ENCODE measurements at places on chromosomes 13 and 19.

DNA sequence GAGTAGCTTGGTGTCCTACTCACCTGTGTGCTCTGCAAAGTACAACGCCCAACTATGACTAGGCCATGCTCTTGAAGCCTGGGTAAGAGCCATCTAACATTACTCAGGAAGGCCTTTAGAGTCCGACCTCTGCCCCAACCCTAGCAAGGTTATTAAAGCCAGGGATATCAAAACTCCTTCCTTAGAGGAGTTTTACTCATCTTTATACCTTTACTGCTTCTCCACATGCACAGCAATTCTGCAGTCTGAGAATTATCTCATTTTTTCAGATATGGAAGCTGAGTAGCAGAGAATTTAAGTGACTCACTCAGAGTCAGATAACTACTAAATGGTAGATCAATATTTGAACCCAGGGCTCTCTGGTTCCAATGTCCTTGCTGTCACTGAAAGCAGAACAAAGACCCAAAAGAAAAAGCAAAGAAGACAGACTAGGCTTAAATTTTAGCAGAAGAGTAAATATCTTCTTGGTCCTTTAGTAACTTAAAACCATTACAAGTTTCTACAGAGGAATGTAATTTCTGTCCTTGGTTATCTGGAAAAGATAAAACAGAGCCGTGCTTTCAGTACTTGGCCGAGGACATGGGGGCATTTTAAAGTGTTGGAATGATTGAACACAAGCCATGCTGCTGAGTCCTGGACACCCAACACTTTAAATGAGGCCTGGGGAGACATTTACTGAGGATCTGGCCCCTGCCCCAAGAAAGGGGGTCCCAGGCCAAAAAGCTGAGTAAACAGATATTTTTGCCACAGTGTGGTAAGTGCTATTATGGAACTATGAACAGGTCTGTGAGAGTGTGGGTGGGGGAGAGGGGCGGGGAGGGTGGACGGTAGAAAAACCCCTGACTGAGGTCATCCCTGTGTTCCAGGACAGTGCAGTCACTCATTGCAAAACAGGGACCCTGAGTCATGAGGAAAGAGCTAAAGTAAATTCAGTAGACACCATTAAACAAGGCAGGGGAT is 18.4 kb upstream of the KPNA3 start:
- no peak for DNase-seq

DNA sequence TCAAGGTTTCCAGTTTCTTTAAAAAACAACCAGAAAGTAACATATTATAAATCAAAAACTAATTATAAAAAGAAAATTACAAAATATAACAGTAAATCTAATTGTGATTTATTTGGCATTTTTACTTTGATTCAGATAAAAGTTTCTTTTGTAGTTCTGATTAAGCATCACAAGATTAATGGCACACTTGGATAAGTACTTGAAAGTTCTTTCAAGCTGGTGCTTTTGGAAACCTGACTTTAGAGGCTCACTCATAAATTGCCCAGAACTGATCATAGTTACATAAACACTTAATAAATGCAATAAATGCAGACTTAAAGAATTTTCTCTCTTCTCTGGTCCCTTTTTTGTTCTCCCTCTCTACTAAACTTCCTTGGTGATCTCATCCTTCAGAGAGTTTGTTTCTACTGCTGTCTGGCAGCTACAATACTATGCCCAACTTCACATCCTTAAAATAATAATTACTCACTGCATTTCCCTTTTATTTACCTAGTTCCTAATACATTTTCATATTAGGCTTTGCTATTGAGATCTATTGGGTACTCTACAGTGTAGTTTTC is 1417.0 kb downstream of the EFNB2 start:
- no peak for DNase-seq

DNA sequence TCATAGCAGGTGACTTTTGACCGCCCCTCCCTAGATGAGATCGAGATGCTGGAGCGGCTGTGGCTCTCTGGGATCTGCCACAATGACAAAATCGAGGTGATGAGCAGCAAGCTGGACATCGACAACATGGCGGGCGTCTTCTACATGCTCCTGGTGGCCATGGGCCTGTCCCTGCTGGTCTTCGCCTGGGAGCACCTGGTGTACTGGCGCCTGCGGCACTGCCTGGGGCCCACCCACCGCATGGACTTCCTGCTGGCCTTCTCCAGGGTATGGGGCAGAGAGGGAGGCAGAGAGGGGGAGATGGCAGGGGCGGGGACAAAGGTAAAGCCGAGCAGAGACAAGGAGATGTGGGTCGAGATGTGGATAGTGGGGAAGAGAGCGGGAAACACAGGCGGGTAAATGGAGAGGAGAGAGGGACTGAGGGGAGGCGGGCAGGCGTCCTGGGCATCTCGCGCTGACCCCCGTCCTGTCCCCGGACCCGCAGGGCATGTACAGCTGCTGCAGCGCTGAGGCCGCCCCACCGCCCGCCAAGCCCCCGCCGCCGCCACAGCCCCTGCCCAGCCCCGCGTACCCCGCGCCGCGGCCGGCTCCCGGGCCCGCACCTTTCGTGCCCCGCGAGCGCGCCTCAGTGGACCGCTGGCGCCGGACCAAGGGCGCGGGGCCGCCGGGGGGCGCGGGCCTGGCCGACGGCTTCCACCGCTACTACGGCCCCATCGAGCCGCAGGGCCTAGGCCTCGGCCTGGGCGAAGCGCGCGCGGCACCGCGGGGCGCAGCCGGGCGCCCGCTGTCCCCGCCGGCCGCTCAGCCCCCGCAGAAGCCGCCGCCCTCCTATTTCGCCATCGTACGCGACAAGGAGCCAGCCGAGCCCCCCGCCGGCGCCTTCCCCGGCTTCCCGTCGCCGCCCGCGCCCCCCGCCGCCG is 3.4 kb upstream of the GRWD1 start:
- no peak for DNase-seq

GRCh38 chr13:68359105-68359504 is 1129.0 kb upstream of the PCDH9 start:
- DNase-seq, result no peak

- DNase-seq, result no peak
These were observed 369.5 kb downstream of the KCNRG start for GRCh38 chr13:50384724-50385123.

- DNase-seq, result no peak
These were observed 46.3 kb upstream of the ZNF728 start for GRCh38 chr19:23049256-23049655.

GRCh38 chr13:65826657-65827056 is 1403.5 kb downstream of the PCDH9 start:
- no peak for DNase-seq

GRCh38 chr13:32267836-32268439 is 47.2 kb downstream of the ZAR1L start:
- peak; percentile 44 for DNase-seq

GRCh38 chr13:26502826-26503225 is 54.7 kb upstream of the WASF3 start:
- DNase-seq, result no peak

DNA sequence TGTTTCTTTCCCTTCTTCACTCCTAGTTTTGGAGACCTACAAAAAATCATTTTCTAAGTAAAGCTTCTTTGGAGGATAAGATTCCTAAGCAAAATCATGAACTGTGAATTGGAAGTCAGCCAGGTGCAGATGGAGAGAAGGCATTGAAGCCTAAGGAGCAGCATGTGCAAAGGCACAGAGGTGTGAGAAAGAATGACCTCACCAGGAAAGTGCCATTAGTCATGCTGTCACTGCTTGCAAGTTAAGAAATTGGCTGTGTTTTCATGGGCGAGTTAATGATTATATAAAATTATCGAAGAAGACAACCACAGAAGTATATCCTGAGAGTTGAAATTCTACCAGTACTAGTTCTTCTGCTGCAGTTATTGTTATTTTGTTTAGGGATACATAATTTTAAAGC is 80.3 kb upstream of the KLHL1 start:
- no peak for DNase-seq

DNA sequence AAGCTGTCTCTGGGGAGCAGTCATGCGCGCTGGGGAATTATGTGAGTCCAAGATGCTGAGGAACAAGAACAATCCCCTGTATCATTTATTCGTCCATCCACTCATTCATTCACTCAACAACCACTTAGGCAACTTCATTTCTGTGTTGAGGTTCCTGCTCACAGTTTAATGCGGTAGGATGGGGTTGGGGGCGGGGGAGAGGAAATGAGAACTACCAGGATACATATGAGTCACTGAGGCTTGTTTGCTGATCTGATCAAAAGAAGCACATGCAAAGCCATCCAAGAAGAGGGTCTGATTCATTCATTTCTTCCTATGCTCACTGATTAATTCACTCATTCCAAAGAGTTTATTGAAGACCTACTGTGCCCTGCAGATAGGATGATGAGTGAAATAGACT is 20.9 kb downstream of the ZNF536 start:
- no peak for DNase-seq

- no peak for DNase-seq
These were observed 350.6 kb downstream of the LIG4 start for GRCh38 chr13:107864543-107865317.

GRCh38 chr13:50898338-50898737 is 11.3 kb upstream of the RNASEH2B start:
- DNase-seq, result no peak

DNA sequence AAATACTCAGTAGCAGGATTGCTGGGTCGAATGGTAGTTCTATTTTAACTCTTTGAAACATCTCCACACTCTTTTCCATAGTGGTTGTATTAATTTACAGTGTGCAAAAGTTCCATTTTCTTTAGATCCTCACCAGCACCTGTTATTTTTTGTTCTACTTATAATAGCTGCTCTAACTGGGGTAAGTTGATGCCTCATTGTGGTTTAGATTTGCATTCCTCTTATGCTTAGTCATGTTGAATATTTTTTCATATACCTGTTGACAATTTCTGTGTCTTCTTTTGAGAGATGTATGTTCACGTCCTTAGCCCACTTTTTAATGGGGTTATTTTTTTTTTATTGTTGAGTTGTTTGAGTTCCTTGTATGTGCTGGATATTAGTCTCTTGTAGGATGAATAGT is 144.6 kb downstream of the NBEA start:
- DNase-seq, result no peak

DNA sequence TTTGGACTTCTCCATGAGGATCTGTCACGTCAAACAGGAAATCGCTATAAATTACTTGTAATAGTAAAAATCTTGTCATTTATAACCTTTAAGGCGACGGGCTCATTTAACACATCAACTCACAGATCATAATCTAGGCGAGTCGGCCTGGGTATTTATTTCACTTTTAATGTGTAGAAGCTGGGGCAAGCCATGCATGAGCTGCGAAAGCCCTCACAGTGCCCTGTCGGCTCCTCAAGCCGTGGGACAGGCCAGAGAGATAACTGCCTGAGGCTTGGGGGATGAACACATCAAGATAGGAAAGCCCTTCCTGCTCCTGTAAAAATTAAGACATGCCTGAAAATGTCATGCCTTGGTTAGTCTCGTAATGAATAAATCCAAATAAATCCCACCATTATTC is 30.8 kb downstream of the SOX1 start:
- no peak for DNase-seq

DNA sequence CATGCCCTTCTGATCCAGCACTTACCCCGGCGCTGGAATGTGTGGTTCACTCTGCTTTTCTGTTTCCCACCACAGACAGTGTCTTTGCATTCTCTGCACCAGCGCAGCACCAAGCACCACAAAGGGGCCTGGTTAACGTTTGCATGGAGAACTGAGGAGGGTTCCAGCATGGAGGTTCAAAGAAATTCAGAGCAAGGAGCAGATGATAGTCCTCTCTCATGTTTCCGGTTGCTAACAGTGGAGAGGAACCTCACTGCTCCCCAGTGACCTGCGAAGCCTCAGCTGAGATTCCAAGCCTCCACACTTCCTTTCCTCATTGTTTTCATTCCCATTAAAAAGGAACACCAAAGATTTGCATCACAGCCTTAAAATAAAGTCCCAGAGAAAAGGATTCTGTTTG is 99.7 kb downstream of the STARD13 start:
- no peak for DNase-seq

- DNase-seq, result no peak
These were observed 28.7 kb downstream of the LACC1 start for GRCh38 chr13:43908156-43909126.

Measured in T-helper 9 cell (primary cell).